Stimulated activated CD4-positive, alpha-beta T cell treated with anti-CD3 and anti-CD28 coated beads, Interleukin-15, amount 100 ng/mL, for 24 hours (primary cell): ENCODE measurements at places on chromosomes 3 and 15.

- no peak for DNase-seq
Observed at GRCh38 chr15:69119683-69120395, 40.6 kb upstream of the GLCE start.

DNA sequence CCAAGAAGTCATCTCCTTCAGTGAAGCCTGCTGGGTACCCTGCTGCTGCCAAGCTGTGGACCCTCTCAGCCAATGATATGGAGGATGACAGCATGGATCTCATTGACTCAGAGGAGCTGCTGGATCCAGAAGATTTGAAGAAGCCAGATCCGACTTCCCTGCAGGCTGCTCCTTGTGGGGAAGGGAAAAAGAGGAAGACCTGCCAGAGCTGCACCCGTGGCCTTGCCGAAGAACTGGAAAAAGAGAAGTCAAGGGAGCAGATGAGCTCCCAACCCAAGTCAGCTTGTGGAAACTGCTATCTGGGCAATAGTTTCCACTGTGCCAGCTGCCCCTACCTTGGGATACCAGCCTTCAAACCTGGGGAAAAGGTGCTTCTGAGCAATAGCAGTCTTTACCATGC lies 13.7 kb upstream of the ANP32A start:
- no peak for DNase-seq

DNA sequence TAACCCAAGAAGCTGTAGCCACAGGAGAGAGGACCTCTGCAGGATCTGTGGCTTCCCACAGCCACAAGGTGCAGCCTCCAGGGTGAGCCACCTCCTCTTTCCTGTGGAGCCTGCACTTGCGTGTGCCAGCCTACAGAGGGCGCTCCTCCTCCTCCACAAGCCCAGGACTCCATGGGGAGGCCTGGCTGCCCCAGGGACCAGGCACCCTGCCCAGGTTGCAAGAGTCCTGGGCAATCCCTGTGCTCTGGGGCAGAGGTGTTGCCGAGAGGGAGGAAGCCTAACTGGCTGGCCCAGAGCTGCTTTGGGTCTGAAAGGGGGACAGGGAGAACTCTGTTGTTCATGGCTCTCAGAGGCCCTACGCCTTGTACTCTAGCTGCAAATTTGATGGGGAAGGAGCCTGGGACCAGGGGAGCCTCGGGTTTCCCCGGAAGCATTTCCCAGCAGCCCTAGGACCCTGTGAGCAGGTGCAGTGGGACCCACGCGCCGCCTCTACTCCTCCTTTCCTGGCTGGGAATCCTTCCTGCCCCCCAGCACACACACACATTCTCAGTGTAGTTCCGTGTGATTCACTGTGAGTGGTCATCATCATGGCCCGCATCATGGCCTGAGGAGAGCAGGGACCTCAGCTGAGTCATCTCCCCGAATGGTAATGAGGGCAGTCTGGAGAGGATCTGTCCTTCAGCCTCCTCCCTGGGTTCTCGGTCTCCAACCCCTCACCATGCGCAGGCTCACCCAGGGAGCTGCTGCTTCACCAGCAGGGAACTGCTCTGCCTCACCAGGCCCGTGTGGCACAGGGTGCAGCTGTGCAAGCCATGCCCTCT lies 24.3 kb downstream of the TBC1D21 start:
- DNase-seq: peak; percentile 69

GRCh38 chr3:147257944-147258343 lies 148.4 kb downstream of the ZIC4 start:
- no peak for DNase-seq

DNA sequence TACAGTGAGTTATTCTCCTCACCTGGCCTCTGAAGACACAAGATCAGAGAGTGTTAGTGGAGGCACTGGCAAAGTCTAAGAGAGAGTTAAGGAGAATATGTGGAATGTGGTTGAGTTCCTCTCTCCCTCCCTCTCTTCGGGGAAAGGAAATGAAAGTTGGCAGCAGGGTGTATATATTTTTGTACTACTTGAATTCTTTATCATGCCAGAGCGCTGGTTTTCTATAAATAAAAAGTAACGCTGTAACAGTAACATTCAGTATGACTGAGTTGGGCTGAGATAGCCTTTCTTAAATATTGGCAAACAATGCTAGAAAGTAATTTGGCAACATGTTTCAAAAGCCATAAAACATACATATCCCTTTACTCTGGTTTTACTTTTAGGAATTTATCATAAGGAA lies 77.5 kb upstream of the TNFAIP8L3 start:
- no peak for DNase-seq

GRCh38 chr15:74035121-74036017 lies 40.9 kb downstream of the PML start:
- no peak for DNase-seq

GRCh38 chr3:170054204-170054603 lies 16.4 kb downstream of the GPR160 start:
- no peak for DNase-seq

DNA sequence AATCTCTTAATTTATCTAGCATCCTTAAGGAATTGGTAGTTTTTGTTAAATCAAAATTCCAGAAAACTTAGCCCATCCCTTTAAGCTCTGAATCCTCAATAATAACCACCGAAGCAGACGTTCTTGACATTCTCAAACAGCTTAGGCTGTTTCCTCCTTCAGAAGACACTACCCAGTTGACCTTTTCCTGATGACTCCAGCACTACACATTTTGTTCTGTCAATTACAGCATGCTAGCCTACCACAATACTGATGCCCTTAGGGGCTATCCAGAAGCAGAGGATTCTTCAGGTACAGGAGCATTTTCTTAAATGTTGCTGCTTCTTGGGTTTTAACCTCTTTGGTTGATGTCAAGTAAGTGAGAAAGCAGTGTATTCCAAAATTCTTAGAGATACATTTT lies 33.4 kb downstream of the ETV5 start:
- no peak for DNase-seq

GRCh38 chr3:54283470-54283869 lies 161.1 kb downstream of the CACNA2D3 start:
- DNase-seq: no peak

DNA sequence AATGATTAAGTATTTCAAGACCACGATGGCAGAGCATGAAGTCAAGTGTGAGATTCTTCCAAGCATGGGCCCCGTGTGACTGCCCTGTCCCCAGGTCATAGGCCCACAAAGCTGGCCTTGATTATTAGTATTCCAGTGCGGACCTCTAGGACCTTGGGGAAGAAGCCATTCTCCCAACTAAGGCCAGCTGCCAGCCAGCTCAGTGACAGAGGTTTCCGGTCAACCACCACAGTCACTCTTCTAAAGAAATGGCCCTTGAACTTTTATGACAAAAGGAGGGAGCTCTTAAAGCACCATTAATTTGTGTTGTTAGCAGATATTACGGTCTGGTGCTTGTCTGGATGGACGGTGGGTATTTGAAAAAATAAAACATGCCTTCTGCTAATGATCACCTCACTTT lies 28.0 kb downstream of the FAM3D start:
- DNase-seq: no peak

DNA sequence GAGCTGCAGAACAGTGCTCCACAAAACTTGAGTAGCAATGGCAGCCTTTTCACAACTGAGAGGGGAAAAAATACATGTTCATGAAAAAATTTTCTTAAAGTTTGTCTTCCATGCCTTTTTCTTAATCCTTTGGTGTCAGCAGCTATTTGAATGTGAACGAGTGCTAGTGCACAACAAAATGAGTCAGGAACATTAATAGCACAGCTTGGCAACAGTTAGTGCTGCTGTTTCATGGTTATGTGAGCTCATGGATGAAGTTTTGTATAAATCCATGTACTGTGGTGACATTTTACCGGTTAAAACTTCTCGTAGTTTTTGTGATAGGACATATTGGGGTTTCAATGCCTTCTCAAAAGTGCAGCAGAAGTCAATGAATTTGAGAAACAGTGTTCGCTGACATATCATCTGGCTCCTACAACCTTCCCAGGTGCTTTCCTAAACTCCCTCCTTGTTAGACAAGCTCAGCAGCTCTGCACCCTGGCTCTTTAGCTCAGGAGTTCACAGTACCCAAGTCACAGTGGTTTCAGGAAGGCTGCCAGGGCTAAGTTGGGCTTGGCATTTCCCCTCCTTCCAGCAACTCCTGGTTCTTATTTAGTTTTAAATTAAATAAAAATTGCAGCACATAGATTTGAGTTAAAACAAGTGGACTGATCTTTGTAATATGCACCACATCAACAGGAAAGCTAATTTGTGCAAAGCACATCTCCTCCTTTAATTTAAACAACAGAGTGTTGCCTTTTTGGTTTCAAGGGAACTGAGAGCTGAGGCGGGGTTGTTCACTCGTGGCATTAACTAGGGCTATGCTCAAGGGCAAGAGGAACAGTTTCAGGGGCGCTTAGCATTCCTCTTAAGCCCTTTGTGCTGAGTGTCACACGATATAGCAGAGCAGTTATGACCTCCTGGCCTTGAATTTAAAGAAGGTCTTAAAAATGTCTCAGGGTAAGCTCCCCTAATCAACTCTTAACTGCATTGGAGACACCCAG lies 362.8 kb downstream of the CHST2 start:
- DNase-seq: no peak

- DNase-seq: no peak
Observed at GRCh38 chr3:177944228-177944661, 592.0 kb upstream of the KCNMB2 start.

DNA sequence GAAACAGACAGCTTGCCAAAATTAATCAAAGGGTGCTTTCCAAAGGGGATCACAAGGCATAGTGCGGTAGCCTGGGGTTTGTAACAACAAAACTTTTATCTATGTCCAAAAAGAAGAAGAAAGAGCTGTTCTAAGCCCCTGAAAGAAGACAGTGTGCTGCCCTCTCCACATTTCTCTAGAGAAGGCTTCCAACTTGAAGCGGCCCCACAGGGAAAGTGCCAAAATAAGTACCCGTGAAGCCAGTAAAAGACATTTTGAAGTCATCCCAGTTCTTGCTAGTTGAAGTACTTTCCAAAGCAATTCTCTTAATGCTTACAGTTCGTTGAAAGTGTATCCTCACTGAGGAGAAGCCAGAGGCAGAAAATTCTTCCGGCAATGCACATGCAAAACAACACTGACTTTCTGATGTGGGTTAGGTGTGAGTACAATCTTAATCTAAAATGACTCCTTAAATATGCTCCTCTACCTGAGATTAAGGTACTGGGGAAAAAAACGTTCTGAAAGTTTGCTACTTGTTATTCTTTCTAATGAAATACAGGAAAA lies 21.3 kb downstream of the GPR15 start:
- no peak for DNase-seq

DNA sequence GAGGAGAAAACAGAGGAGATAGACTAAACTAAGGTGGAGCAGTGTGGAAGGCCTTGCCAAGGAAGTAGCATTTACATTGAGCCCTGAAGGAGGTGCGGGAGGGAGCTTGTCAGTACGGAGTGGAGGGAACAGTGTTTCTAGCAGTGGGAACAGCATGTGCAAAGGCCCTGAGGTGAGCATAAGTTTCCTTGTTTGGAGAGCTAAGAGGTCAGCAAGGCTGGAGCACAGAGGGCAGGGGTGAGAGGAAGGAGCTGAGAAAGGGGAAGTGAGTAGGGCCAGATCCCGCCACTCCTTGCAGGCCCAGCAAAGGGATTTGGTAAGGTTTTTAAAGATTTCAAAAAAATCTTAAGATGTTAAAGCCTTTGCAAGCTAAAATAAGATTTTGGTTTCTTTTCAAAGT lies 70.1 kb downstream of the HMCES start:
- DNase-seq: no peak

DNA sequence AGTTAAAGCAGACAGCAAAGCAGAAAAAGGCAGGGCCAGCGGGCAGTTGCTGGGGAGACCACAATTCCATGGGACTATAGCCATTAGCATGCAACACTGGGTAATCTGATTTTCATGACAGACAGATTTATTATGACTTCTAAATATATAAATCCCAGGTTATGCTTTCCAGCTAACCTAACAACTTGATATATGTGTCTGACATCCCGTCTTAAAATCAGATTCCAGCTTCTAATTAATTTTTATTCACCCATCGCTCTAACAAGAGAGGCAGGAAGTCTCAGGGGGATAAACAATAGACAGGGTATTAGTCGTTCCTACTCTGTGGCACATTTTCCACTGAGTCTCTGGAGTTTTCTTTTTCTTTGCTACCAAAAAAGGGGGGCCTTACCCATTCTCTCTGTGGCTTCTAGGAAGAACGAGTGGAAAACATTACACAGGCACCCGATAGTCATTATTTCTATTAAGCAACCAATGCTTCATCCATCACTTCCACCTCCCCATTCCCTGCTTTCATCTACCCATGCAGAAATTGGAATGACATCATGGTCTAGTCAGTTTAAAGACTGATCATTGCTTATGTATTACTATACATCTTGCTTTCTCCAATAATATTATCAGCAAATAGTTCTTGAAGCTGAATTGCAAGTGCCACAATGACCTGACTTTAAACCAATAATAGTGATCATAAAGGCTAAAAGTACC lies 173.1 kb downstream of the FHIT start:
- no peak for DNase-seq

DNA sequence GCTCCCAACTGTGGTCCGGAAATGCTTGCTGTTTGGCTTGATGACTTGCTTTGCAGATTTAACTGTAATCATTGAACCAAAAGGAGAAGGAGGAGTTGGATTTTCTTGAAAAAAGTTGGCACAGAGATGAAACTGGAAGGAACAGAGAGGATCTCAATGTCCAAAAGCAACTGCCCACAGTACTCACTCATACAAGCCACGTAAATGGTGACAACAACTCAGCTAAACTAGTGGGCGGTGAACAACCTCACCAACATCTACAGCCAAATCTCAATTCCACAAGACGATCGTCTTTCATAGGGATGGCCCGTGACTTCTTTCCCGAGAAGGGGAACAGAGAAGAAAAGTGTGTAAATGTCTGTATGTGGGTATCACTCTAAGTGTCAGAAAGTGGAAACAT lies 48.1 kb downstream of the MYO5C start:
- no peak for DNase-seq

DNA sequence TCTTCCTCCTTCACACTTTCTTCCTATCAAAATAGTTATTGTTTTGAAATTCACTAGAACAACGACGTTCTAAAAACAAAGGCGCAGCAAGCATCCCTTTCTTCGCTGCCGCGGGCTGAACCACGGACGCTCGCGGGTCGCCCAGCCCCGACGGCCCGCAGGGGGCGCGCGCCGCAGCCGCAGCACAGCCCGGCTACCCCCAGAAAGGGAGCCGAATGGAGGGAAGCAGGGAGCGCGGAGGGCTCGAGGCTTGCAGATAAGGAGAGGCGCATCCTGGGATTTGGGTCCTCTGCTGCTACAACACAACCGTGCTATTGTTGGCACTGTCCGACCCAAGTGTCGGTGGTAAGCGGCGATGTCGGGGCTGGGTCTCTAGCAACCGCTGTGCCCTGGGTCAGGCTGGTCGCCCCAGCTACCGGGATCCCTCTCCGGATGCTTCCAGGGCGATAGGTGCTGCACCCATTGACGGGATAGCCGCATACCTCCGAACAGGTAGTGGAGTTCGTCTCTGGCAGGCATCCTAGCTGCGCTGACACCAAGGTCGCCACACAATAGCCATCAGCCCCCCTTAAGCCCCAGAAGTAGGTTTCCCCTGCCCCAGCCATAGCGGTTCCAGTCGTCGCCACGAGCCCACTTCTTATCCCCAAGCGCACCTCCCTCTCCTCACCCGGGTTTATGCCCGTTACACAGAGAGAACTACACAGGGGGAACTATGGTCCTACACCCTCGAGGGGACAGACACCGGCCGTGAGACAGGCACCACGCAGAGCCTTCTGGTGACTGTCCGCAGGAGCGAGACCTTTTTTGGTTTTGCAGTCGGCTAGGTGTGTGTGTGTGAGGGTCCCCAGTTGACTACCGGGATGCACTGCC lies 6.0 kb downstream of the ONECUT1 start:
- peak; percentile 60 for DNase-seq

GRCh38 chr3:74173090-74173489 lies 441.4 kb downstream of the CNTN3 start:
- no peak for DNase-seq

- DNase-seq: no peak
Observed at GRCh38 chr15:42602501-42602900, 27.1 kb downstream of the STARD9 start.
